CD4-positive, alpha-beta memory T cell (primary cell): ENCODE measurements at places on chromosomes 2 and 18. TPM values are rescaled to one million over a fixed set of nuclear protein-coding genes. Genes with fewer than 3 reads are reported as not detected.

The MC4R gene
- total RNA-seq: not detected

The RGPD4 gene
- total RNA-seq: not detected

The CCDC68 gene
- total RNA-seq: 0.33 TPM

The XRCC5 gene
- total RNA-seq: 240 TPM

The CNDP1 gene
- total RNA-seq: not detected

The SCN9A gene
- total RNA-seq: not detected

The SLC4A3 gene
- total RNA-seq: not detected

The ERFE gene
- total RNA-seq: not detected

The PTH2R gene
- not detected for total RNA-seq

The TMEM37 gene
- total RNA-seq: not detected

The PARD6G gene
- total RNA-seq: 0.28 TPM

The LYG2 gene
- not detected for total RNA-seq

The IL1A gene
- not detected for total RNA-seq

The ST6GAL2 gene
- not detected for total RNA-seq

The DNAJC5G gene
- not detected for total RNA-seq

The C1GALT1C1L gene
- total RNA-seq: not detected

The CCDC102B gene
- 4.4 TPM for total RNA-seq

The ACTG2 gene
- not detected for total RNA-seq

The CMPK2 gene
- total RNA-seq: 4.1 TPM

The GNAL gene
- 0.33 TPM for total RNA-seq

The COL4A4 gene
- total RNA-seq: 0.03 TPM

The ALPP gene
- total RNA-seq: not detected

The RAD51AP2 gene
- not detected for total RNA-seq

The VIT gene
- not detected for total RNA-seq

The OSR1 gene
- total RNA-seq: not detected

The COLEC11 gene
- not detected for total RNA-seq

The MTERF4 gene
- 204 TPM for total RNA-seq

The GNLY gene
- total RNA-seq: 20.0 TPM

The ITPRIPL1 gene
- 11.7 TPM for total RNA-seq

The RAB6D gene
- not detected for total RNA-seq

The CYRIA gene
- total RNA-seq: 0.32 TPM

The ZNF804A gene
- total RNA-seq: not detected

The IL1F10 gene
- total RNA-seq: not detected

The GCG gene
- total RNA-seq: not detected

The ANKRD30B gene
- not detected for total RNA-seq

The SERPINB10 gene
- total RNA-seq: not detected

The SNORC gene
- total RNA-seq: 1.4 TPM

The LDLRAD4 gene
- 63.0 TPM for total RNA-seq

The REEP1 gene
- 0.15 TPM for total RNA-seq

The FSHR gene
- total RNA-seq: not detected

The C2orf80 gene
- not detected for total RNA-seq

The UCN gene
- total RNA-seq: 5.1 TPM

The ADGRF3 gene
- 0.97 TPM for total RNA-seq

The PROKR1 gene
- not detected for total RNA-seq

The GPAT2 gene
- total RNA-seq: 3.3 TPM

The PIKFYVE gene
- 45.8 TPM for total RNA-seq

The CCL20 gene
- total RNA-seq: 3.2 TPM

The WDFY1 gene
- 31.5 TPM for total RNA-seq

The IL36G gene
- total RNA-seq: not detected

The HRH4 gene
- total RNA-seq: 1.1 TPM

The FOXI3 gene
- not detected for total RNA-seq

The FNDC4 gene
- total RNA-seq: not detected

The PDCD1 gene
- 6.2 TPM for total RNA-seq

The SEH1L gene
- 28.9 TPM for total RNA-seq
